ENCODE measurements at places on chromosomes 6 and 20.

DNA sequence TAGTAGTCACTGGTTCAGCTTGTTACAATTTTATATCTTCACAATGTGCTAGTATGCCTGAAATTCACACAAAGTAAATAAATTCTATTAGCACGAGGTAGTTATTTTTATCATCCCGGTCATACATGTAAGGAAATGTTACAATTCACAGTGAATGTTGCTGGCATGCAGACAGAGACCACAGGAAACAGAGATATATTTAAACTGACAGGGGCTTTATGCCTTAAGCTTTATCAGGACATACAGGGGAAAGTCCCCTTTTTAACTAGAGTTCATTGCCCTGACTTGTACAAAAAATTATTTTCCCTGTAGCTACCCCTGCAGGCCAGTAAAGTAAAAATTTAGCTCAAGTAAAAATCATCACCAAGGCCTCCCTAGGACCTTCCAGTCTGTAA lies 712.0 kb upstream of the NRSN1 start:
- peak; percentile 63 for DNase-seq

DNA sequence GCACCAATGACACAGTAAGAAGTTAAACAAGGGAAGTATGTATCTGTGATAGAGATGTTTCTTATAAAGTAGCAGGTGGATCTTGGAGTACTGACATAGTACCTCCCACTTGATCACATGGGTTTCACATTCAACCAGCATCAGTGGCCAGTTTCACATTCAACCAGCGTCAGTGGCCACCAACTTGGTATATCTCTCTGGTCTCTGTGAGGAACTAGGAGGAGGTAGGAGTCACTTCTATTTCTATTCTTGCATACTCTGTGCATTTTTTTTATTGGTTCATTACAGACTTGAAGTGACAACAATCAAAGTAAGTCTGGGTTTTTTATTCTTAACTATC lies 200.3 kb upstream of the SIM1 start:
- DNase-seq: no peak

DNA sequence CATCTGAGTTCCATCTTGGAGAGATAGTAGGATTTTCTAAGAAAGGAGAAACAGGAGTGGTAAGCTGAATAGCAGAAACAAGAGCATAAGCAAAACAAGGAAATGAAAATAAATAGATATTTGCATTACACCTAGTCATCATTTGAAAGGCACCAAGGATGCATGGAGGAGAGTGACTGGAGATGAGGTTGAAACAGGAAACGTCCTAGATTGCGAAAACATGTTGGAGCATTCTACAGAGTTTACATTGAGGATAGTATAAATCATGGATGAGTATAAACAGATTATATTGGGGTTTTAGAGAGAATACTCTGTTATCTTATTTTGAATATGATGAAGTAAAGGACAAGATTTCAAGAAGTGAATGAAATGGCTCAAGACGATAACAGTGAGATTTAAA lies 507.3 kb downstream of the EYS start:
- no peak for DNase-seq

- DNase-seq: peak; percentile 16
Measured at GRCh38 chr20:34824452-34824805, 1.0 kb downstream of the NCOA6 start.

- DNase-seq: no peak
Measured at GRCh38 chr6:167851370-167851952, 24.8 kb downstream of the AFDN start.

- peak; percentile 80 for DNase-seq
Measured at GRCh38 chr6:17932330-17932852, 55.0 kb downstream of the KIF13A start.

DNA sequence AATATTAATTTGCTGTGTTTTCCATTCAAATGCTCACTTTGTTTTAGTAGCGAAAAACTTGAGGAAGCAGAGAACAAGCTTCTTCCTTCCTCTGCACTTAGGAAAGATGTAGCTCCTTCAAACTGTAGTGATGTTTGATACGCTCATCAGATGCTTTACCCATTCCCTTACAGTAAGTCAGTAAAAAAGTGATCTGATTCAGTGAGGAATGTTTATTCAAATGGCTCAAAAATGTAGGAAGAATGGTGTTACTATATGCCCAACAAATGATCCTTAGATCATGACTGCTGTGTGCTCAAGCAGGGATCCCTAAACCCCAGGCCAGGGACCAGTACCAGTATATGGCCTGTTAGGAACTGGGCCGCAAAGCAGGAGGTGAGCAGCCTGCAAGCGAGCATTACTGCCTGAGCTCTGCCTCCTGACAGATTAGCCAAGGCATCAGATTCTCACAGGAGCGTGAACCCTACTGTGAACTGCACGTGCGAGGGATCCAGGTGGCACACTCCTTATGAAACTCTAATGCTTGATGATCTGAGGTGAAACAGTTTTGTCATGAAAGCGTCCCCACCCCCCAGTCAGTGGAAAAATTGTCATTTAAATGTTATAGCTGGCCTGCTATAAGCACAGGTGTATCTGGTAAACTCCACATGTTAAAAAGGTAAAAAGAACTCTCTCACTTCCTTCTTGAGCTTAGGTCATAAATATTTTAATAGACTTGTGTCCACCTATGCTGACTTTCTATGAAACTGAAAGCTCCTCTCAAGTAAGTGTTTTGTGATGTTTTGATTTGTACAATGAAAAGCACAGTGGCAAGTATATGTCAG lies 187.2 kb downstream of the FOXC1 start:
- DNase-seq: no peak

DNA sequence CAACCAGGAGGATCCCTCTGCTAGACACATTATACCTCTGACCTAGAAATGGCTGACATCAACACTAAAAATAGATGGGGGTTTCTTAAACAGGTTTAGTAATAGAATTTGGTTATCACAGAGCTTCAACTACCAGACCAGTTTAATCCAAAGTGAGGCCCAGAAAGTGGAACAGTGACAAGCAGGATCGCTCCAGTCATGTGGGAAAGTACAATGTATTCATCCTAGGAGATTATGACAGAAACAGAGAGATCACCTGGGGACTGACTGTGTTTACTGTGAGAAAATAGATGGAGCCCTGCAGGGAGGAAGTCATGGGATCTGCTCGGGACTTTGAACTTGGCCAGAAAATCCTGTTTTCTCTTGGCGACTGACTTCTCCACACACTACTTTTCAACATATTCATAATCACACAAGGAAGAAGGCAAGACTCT lies 238.7 kb upstream of the SOX4 start:
- DNase-seq: no peak

GRCh38 chr20:17613328-17614175 lies 43.7 kb downstream of the DSTN start:
- DNase-seq: no peak

- DNase-seq: no peak
Measured at GRCh38 chr6:47353871-47354270, 44.2 kb upstream of the TNFRSF21 start.

DNA sequence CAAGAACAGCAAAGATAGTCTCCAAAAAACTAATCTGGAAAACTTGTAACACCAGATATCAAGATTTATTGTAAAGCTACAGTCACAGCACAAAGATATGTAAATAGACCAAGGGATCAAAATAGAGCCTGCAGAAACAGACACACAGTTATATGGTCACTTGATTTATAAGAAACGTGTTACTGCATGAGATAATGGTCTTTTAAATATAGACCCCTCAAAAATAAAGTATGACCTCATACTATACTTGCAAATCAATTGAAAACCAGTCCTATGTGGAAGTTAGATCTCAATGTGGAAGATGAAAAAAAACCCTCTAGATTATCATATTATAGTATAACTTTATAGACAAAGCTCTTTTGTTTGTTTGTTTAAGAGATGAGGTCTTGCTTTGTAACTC lies 247.3 kb upstream of the CNR1 start:
- no peak for DNase-seq

DNA sequence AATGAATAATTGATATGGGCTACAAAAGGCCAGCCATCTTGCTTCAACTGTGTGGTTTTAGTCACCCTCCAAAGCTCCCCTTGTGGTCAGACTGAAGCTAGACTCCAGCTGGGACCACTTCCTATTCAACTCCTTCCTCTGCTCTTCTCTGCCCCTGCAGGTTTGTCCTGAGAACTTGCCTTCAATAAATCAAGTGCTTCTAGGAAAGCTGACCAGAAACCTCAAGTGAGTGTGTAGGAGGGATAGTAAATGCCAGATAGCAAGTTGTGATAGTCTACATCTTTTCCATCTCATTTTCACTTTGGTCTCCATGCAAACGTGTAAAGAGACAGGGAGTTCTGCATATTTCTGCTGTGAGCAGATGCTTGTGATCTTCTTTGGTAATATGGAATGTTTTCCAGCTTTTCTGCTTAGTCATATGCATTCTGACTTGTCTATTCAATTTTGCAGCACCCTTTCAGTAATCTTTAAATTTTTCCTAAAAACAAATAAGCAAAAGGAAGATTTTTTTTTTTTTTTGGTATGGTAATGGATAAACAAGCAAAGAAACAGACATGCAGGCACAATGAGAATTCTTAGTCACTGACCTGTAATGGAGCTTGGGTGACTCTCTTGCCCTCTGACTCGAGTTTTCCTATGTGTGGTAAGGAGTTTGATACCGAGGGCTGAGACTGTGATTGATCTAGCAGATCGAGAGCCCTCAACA lies 201.3 kb upstream of the BTBD3 start:
- no peak for DNase-seq

DNA sequence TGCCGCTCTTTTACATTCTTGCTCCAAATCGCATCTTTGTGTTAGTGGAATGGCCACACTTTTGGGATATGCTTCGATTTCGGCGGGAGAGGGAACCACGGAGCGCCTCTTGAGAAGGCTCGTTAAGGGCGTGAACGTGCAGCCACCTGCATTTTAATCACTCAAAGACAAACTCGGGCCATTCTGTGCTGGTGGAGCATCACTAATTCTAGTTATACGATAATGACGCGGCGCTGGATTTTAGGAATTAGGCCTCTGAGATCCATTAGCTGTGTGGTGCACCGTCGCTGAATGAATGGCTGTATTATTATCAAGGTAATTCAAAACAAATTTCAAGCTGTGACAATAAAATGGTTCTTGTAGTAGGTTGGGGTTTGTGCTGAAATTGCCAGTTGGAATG lies 305.6 kb downstream of the CDH4 start:
- DNase-seq: no peak

DNA sequence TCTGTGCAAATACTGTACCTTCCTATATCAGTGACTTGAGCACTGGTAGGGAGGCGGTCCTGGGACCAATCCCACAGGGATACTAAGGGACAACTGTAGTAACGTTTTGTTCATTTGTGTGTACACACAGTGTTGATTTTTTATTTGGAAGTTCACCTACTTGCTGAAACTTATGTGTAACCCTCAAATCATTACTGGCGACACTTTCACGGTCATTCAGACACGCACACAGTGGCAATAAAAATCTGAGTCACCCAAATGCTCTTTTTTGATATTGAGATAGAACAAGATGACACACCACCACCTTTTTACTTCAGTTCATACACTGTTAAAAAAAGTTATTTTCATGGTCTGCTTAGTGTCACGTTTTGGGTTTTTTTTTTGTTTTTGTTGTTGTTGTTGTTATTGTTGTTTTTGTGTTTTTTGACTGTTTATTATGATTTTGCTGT lies 79.8 kb downstream of the QKI start:
- no peak for DNase-seq

GRCh38 chr6:1759870-1760269 lies 150.2 kb downstream of the FOXC1 start:
- no peak for DNase-seq

DNA sequence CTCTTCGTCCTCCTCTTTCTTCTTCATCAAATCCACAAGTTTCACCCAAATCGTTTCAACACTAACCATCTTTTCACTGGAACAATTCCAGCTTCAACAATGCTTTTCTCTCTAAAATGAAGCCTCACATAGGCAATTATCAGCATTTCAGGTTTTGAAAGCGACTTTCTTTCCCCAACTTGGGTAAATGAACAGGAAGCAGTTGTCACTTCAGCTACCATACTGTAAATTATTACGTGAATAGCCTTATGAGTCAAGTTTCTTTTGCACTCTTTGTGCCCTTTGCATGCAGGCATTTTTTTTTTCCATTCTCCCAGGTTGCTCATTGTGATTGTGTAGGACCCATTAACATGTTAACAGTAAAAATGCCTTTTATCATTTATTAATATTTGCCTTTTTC lies 121.7 kb upstream of the BTBD3 start:
- DNase-seq: no peak

GRCh38 chr6:3571250-3571681 lies 114.4 kb upstream of the SLC22A23 start:
- DNase-seq: no peak

DNA sequence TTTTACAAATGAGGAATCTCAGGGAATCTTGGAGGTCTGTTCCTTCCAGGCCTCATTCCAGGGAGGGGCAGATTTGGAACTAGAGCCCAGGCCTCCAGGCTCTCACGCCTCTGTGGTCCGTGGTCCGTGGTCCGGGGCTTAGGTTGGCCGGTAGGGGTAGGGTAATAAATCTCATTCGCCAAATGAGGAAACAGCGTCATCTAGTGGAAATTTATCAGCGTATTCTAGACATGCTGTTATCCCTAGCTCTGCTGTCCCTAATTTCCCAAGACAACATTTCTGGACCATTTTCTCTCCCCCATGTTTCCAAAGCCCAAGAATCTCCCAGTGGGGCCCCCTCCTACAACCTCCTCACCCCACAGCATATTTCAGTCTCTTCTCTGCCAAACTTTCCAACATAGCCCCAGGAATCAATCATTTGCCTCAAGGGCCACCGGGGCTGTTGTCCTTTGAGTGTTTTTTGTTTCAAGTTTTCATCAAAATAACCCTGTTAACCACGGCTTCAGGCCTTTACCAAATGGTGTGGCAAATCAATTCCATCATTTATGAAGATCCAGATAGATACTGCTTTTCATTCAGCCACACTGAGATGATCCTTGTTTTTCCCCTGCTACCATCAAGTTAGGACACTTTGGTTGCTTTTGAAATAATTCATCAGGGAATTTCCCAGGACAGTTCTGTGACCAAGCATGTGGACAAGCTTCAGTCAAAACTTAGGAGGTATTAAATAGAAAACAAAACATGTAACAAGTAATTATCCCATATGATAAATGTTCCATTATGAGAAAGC lies 126.8 kb downstream of the ALDH8A1 start:
- DNase-seq: peak; percentile 87

- no peak for DNase-seq
Measured at GRCh38 chr6:122548281-122548680, 61.9 kb upstream of the PKIB start.

DNA sequence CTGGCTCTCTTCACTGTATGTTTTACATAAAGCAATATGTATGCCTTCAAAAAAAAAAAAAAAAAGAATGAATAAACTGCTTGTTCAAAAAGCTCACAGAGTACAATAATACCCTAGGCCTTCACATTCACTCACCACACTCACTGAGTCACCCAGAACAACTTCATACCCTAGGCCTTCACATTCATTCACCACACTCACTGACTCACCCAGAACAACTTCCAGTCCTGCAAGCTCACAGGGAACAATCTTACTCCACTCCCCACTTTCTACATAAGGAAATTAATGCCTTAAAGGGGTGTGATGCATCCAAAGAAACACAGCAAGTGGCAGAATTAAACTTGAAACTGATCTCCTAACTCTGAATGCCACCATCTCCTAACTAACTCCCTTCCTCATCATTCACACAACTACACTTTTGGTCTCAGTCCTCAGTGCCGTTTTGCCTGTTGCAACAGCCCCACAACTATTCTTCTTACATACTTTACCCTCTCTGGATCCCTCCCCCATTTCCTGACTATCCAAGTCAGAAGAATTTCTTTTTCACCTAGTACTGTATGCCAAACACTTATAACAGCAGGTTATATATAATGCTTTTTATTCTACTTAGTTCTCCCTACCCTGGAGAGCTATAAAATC lies 34.2 kb downstream of the NHSL1 start:
- no peak for DNase-seq
